ENCODE measurements at places on chromosomes 3 and 15. TPM values are rescaled to one million over a fixed set of nuclear protein-coding genes. Genes with fewer than 3 reads are reported as not detected.

Gene CHRNA7
- 1.5 TPM for total RNA-seq

Gene KIF15
- 2.3 TPM for total RNA-seq

DNA sequence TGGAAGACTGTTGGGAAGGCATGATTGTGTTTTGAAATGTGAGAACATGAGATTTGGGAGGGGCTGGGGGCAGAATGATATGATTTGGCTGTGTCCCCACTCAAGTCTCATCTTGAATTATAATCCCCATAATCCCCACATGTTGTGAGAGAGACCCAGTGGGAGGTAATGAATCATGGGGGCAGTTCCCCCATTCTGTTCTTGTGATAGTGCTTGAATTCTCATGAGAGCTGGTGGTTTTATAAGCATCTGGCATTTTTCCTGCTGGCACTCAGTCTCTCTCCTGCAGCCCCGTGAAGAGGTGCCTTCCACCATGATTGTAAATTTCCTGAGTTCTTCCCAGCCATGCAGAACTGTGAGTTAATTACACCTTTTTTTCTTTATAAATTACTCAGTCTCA lies 430.5 kb downstream of the OTOL1 start:
- no peak for DNase-seq

Gene CCDC191
- total RNA-seq, result 3.8 TPM

DNA sequence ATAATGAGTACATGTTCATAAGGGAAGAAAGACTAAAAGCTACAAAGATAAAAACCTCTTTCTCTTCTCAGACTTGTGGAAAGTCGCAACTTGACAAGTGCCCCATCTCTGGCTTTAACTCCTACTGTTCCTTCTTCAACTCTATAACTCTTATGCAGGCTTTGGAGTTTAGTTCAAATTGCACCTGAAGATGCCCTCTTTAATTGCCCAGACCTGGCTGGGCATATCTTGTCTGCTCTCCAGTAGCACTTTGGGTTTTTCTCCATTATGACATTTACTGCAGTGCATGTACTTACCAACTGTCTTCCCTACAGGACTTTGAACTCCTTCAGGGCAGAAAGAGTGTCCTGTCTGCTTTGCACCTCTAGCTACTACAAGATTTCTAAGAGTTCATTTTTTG lies 32.4 kb downstream of the DGKG start:
- no peak for DNase-seq

Gene CEMIP
- total RNA-seq, result 0.59 TPM

GRCh38 chr3:177333533-177334520 lies 136.5 kb upstream of the TBL1XR1 start:
- peak; percentile 63 for DNase-seq

Gene SNX33
- 46.1 TPM for total RNA-seq

DNA sequence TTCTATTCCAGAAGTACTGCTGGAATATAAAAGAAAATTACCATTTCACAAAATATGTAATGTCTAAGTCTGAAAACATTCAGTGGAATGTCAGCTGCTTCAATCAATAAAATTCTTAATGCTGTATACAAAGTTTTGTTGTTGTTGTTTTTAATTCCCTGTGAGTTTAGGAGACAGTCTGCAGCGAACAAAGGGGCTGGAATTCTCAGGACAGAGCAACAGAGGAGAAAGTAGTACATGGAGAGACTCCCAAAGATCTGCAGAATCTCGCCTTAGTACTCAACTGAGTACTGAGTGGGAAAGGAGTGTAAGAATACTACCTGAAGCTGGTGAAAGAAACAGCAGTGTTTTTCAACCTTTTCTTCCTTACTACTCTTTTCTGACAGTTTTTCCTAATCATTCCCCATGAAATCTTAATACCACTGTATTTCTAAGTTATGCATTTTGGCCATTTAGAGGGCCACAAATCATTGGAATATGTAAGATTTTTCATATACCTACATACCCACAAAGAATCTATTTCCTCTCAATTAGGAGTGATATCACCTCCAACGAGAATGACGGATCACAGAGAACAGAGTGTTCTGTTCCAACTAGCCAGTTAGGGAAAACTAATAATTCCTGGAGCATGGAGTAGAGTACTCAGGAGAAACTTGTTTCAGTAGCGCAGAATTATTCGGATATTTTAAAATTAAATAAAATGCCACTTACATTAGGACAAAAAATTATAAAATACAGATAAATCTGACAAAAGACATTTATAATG lies 16.0 kb downstream of the ANKRD28 start:
- no peak for DNase-seq

DNA sequence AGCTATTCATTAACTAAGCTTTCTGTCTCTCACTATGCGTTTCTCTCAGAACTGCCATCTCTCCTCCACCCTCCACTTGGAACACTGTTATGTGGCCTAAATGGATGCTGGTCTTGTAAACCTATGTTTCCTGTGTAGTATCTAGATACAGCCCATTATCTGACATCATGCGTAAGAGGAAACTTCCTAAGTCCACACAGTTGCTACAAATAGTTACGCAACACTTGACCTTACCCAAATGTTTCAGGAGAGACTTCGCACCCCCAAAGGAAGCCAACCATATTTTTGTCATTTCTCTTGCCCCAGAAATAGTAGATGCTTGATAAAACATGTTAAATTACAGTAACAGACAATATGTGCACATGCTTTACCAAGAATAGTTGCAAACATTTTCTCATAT lies 87.2 kb upstream of the TPRG1 start:
- no peak for DNase-seq

Measured in upper lobe of left lung (tissue), 6 donors.